ENCODE measurements at places on chromosomes 16 and 17.

GRCh38 chr16:57809276-57810196, 7.2 kb upstream of the KIFC3 start:
- DNase-seq, result no peak

DNA sequence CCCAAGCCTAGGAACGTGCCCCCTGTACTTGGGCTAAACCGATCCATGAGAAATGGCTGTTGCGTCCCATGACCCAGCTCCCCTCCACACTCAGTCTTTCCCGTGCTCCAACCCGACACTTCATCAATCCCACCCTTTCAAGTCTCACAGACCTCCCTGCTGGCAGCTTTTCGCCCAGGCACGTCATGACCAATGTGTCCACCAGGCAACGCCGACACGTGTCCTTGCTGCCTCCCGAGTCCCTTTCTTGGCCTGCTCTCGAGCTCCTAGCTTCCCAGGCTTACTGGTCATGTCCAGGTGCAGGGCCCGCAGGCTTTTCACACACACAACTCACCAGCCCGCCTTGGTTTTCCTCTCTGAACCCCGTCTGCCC, 12.2 kb downstream of the MNT start:
- no peak for DNase-seq

- no peak for DNase-seq
Measured at GRCh38 chr16:12337871-12338655, 361.5 kb downstream of the SNX29 start.

DNA sequence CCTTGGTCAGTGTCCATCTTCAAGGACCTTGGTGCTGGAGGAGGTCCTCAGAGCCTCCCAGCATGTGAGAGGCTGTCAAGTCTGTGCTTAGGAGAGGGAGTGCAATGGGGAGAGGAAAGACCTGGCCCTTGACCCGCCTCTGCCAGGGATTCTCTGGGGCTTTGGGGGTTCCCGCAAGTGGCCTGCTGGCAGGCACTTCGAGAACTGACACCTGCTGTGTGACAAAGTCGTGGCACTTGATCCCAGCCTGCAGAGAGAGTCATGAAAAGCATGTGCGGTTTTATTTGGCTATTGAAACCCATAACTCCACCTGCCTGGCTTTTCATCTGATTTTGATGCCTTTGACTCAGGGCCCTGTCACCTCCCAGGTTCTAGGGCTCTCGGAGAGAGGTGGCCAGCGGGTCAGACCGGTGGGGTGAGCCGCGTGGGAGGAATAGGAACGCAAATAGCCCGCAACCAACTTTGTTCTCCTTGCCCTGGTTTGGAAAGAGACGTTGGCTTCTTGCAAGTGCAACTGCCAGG, 42.8 kb upstream of the GSE1 start:
- no peak for DNase-seq

DNA sequence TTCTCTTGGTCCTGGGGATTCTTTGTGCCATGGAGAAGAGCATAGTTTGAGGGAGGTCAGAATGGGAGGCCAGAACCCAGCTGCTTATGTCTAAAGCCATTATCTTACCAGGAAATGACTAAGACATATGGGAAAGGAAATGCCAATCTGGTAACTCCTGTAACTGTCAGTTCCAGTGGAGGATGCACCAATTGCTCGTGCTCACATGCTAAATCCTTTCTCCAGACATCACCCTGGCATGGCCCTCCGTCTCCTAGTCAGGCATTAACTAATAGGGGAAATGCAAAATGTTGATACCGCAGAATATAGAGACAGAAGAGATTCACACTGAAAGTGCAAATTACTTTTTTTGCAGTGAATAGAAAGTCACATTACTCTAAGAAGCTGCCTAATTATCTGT, 255.6 kb upstream of the HSBP1 start:
- no peak for DNase-seq

- peak; percentile 36 for DNase-seq
Measured at GRCh38 chr17:19244781-19245180, 7.6 kb downstream of the EPN2 start.

DNA sequence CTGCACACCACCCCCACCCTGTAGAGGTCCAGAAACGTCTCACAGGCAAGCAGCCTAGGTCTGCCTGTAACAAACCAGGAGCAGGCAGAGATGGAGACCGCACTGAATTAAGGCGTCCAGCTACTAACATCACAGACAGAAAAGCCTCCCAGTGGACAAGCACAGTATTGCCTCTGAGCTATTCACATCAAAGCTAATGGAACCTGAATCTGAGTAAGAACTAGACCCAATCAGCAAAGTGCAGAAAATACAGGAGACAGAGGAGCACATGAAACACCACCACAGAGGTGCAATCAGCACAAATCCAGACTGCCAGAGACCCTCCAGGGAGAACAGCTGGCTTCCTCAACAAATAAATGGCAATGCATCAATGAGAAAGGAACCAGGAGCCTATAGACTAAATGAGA, 22.2 kb upstream of the PEMT start:
- no peak for DNase-seq

DNA sequence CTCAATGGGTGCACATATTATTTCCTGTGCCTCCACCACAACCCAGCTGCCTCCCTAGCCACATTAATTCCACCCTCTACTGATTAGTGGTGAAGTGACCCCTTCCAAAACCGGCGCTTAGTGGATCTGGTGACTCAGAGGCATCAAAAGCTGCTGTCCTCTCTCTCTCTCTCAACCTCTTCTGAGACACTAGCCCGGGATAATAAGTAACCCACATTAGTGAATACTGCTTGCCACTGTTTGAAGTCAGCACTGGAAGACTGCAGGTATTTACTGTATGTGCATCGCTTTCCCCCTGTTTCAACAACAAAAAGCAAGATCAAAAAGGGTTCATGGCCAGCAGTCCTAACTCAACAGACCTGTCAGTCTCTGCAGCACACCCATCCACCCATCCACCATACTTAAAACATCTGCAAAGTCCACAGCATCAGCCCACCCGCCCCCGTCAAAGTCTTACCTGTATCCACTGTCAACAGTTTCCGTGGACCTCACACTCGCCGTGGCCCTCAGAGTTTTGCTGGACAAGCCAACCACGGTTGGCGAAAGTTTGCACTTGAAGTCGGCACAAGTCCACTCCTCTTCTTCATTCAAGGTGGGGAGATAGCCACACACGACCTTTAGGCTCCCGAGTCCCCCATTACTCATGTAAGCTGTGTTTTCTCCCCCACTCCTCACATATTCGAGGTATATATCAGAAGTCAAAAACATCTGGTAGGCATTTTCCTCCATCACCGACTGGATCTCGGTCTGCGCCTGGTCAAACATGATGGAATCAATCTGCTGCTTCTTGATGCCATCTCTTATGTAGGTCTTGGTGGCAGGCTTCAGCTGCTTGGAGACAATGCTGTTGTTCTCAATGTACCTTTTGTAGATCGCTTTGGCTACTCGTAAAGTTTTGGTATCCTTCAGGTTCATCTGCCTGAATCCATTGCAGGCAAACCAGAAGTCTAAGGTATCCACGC, 3.8 kb downstream of the AXIN2 start:
- DNase-seq, result no peak

DNA sequence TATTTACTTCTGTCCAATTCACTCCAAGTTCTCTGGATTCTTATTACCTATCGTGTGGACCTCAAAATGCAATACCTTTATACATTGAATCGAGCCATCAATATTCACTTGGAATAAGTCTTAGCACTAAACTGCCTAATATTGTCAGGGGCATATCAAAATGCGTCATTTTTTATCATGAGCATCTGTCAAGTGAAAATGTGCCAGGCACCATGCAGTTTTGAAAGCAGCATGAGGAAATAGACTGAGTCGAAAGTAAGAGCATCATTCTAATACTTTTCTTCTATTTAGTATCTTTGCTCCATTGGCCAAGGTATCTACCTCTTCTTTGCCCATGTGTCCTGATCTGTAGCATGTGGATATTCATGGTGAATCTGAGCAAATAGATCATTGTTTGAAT, 1193.4 kb downstream of the CDH11 start:
- no peak for DNase-seq
